ENCODE measurements at places on chromosomes 6 and 20. TPM values are rescaled to one million over a fixed set of nuclear protein-coding genes. Genes with fewer than 3 reads are reported as not detected.

GRCh38 chr6:22322103-22323030, 25.5 kb upstream of the PRL start:
- H3K36me3 ChIP-seq = no peaks in the 10 kb centered on the region
- peak; percentile 29 for DNase-seq
- no peak overlapping the region for H3K27ac ChIP-seq
- no peaks in the 10 kb centered on the region for H3K4me1 ChIP-seq
- no peaks in the 10 kb centered on the region for H3K27me3 ChIP-seq
- H3K4me3 ChIP-seq = no peak overlapping the region

DNA sequence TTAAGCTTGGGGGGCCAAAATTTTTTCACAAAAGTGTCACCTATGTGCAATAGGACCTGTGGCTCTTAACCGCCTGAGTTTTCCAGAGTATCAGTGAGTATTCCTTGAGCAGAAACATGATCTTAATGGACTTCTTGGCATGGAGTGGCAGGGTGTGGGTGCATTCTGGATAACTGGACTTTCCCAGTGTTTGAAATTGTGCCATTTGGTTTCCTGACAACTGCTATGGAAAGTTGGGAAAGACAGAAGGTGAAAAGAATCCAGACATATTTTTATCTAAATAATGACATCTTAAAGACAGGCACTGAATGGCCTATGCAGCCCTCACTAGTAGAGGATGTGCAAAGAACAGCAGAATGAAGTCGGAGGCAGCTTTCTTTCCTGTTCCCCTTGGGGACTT, 34.3 kb upstream of the ADTRP start:
- no peaks in the 10 kb centered on the region for H3K36me3 ChIP-seq
- H3K27me3 ChIP-seq = no peaks in the 10 kb centered on the region
- no peak overlapping the region for H3K4me3 ChIP-seq
- DNase-seq = no peak
- no peaks in the 10 kb centered on the region for H3K4me1 ChIP-seq
- H3K27ac ChIP-seq = no peak overlapping the region

GRCh38 chr20:33401921-33402369, 626 bp upstream of the CDK5RAP1 start:
- no peak overlapping the region for H3K27ac ChIP-seq
- H3K36me3 ChIP-seq = peaks cover 2% of the 10 kb centered on the region
- peak; percentile 26 for DNase-seq
- no peak overlapping the region for H3K4me3 ChIP-seq
- H3K27me3 ChIP-seq = no peaks in the 10 kb centered on the region
- H3K4me1 ChIP-seq = peaks cover 16% of the 10 kb centered on the region

- no peaks in the 10 kb centered on the region for H3K36me3 ChIP-seq
- no peaks in the 10 kb centered on the region for H3K27me3 ChIP-seq
- H3K4me3 ChIP-seq = no peak overlapping the region
- H3K4me1 ChIP-seq = no peaks in the 10 kb centered on the region
- DNase-seq = no peak
Measured at GRCh38 chr6:24072038-24072746, 53.8 kb upstream of the NRSN1 start.

GRCh38 chr6:54291738-54292137, 16.5 kb upstream of the TINAG start:
- H3K36me3 ChIP-seq = no peaks in the 10 kb centered on the region
- no peak overlapping the region for H3K4me3 ChIP-seq
- H3K4me1 ChIP-seq = no peaks in the 10 kb centered on the region
- no peak for DNase-seq
- H3K27ac ChIP-seq = no peak overlapping the region
- no peaks in the 10 kb centered on the region for H3K27me3 ChIP-seq

GRCh38 chr6:77466055-77466450, 2.8 kb upstream of the HTR1B start:
- H3K36me3 ChIP-seq = no peaks in the 10 kb centered on the region
- no peaks in the 10 kb centered on the region for H3K4me1 ChIP-seq
- H3K27ac ChIP-seq = no peak overlapping the region
- peaks cover 60% of the 10 kb centered on the region for H3K27me3 ChIP-seq
- peak; percentile 78 for DNase-seq

- H3K4me3 ChIP-seq = no peak overlapping the region
- H3K27ac ChIP-seq = no peak overlapping the region
- no peak for DNase-seq
- no peaks in the 10 kb centered on the region for H3K27me3 ChIP-seq
- H3K4me1 ChIP-seq = no peaks in the 10 kb centered on the region
Measured at GRCh38 chr6:9979996-9980395, 434.9 kb downstream of the TFAP2A start.

DNA sequence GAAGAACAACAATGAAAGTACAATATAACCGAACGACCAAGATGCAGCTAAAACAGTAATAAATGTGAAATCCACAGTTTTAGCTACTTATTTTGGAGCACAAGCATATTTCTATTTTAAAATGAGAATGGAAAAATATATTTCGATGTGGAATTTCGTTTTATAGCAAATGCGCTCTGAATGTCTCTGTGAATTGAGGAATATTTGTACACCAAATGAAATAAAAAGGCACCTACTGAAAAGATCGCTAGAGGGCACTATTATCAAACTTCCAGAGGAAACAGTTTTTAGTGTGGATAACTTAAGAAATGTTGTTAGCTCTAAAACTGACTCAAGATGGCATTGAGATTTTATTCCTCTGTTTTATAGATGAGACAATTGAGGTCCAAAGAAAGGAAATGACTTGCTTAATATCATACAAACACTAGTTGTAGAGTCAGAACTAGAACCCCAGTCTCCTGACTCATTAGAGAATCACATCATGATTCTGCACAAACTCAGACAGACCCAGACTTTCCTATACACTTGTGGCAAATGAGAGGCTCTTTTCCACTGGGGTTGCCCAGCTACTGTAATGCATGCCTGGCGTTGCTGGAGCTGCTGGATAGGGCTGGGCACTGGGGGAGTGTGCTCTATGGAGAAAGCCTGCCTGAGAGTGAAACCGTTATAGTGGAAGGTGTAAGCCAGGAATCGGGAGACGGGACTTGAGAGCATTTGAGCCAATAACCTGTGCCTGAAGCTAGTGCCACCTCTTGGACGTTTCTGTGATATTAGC, 51.9 kb downstream of the GCLC start:
- H3K36me3 ChIP-seq = no peaks in the 10 kb centered on the region
- no peaks in the 10 kb centered on the region for H3K27me3 ChIP-seq
- no peak overlapping the region for H3K27ac ChIP-seq

DNA sequence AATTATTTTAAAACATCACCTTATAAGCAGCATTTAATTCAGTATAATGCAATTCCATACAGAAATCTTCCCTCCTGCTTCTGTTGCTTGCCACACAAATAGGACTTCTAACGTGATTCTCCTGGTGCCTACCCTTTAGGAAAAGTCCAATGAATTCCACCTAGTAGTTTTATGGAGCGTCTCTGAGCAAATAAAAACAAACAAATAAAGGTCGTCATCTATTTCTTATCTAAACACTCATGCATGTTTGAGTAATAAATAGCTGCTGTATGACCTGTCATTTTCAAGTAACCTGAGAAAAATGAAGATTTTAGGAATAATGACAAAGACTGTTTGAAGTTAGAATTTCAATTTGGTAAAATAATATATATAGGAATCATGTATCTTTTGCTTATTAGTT, 102.7 kb downstream of the BMP5 start:
- no peaks in the 10 kb centered on the region for H3K27me3 ChIP-seq
- peaks cover 23% of the 10 kb centered on the region for H3K36me3 ChIP-seq
- peaks cover 17% of the 10 kb centered on the region for H3K4me1 ChIP-seq
- H3K27ac ChIP-seq = no peak overlapping the region
- H3K4me3 ChIP-seq = no peak overlapping the region
- no peak for DNase-seq

GRCh38 chr6:14200047-14200446, 82.5 kb downstream of the CD83 start:
- DNase-seq = no peak
- no peak overlapping the region for H3K27ac ChIP-seq
- no peak overlapping the region for H3K4me3 ChIP-seq
- H3K36me3 ChIP-seq = no peaks in the 10 kb centered on the region

DNA sequence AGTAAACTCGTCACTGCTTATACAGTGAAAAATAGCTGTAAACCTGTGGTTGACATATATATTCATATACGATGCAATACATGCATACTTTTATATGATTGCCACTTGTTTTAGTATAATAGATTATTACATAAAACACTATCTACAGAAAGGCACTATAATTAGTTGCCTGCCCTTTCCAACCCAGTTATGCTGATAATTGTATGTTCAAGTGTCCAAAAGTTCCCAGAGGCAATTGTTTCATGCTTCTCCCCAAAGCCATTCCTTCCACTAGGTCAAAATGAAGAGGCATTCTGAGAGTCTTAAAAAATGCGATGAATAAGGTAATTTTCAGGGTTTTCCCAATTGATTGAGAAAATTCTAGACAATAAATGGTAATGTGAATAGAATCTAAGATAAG, 434.6 kb downstream of the LMBRD1 start:
- H3K36me3 ChIP-seq = no peaks in the 10 kb centered on the region
- H3K4me1 ChIP-seq = no peaks in the 10 kb centered on the region
- H3K4me3 ChIP-seq = no peak overlapping the region

GRCh38 chr6:82385102-82385501, 21.5 kb downstream of the TPBG start:
- no peak overlapping the region for H3K27ac ChIP-seq
- H3K4me3 ChIP-seq = no peak overlapping the region
- no peak for DNase-seq
- H3K27me3 ChIP-seq = no peaks in the 10 kb centered on the region

- peak; percentile 29 for DNase-seq
- no peak overlapping the region for H3K4me3 ChIP-seq
- H3K27me3 ChIP-seq = no peaks in the 10 kb centered on the region
- no peaks in the 10 kb centered on the region for H3K36me3 ChIP-seq
- H3K27ac ChIP-seq = no peak overlapping the region
Measured at GRCh38 chr6:168616816-168617765, 176.1 kb downstream of the SMOC2 start.

GRCh38 chr20:43985608-43986316, 71.1 kb downstream of the TOX2 start:
- no peaks in the 10 kb centered on the region for H3K27me3 ChIP-seq
- DNase-seq = no peak
- no peak overlapping the region for H3K4me3 ChIP-seq
- no peak overlapping the region for H3K27ac ChIP-seq
- no peaks in the 10 kb centered on the region for H3K36me3 ChIP-seq
- peaks cover 9% of the 10 kb centered on the region for H3K4me1 ChIP-seq

DNA sequence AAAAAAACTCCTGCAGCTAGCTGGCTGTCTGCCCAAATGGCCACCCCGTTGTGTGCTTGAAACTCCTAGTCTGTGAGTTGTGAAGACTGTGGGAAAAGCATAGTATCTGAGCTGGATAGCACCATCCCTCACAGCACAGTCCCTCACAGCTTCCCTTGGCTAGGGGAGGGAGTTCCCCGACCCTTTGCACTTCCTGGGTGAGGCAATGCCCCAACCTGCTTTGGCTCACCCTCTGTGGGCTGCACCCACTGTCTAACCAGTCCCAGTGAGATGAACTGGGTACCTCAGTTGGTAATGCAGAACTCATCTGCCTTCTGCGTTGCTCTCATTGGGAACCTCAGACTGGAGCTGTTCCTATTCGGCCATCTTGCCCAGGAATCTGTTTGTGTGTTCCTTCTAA, 260.6 kb upstream of the STXBP5 start:
- DNase-seq = no peak
- no peaks in the 10 kb centered on the region for H3K36me3 ChIP-seq
- H3K27me3 ChIP-seq = no peaks in the 10 kb centered on the region

DNA sequence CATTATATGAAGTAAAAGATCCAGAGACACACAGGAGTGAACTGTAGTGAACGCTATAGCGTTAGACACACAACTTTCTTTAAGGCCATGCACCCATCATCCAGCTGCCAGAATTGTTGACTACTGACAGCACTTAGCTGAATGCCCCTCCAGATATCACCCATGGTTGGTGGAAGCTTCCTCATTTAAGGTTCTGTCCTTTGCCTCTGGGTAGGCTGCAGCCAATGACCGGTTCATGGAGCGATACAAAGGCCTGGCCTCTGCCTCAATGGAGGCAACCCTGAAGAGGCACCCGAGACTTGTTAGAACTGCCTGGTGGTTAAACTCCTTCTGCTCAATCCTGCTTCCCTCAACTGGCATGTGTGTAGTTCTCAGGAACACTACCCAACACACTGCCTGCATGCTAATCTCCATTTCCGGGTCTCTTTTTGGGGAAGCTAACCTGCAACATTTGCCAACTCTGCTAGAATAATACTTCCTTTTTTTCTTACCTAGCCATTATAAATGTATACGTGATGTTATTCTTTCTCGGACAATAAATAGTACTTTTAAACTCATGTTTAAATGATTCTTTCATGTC, 49.8 kb upstream of the THEMIS start:
- H3K36me3 ChIP-seq = no peaks in the 10 kb centered on the region
- H3K4me1 ChIP-seq = no peaks in the 10 kb centered on the region
- H3K27me3 ChIP-seq = no peaks in the 10 kb centered on the region
- H3K27ac ChIP-seq = no peak overlapping the region
- no peak for DNase-seq

- peaks cover 9% of the 10 kb centered on the region for H3K4me1 ChIP-seq
- peak; percentile 74 for DNase-seq
- H3K27me3 ChIP-seq = no peaks in the 10 kb centered on the region
- H3K4me3 ChIP-seq = no peak overlapping the region
Measured at GRCh38 chr6:90469906-90470305, 117.0 kb downstream of the MAP3K7 start.

DNA sequence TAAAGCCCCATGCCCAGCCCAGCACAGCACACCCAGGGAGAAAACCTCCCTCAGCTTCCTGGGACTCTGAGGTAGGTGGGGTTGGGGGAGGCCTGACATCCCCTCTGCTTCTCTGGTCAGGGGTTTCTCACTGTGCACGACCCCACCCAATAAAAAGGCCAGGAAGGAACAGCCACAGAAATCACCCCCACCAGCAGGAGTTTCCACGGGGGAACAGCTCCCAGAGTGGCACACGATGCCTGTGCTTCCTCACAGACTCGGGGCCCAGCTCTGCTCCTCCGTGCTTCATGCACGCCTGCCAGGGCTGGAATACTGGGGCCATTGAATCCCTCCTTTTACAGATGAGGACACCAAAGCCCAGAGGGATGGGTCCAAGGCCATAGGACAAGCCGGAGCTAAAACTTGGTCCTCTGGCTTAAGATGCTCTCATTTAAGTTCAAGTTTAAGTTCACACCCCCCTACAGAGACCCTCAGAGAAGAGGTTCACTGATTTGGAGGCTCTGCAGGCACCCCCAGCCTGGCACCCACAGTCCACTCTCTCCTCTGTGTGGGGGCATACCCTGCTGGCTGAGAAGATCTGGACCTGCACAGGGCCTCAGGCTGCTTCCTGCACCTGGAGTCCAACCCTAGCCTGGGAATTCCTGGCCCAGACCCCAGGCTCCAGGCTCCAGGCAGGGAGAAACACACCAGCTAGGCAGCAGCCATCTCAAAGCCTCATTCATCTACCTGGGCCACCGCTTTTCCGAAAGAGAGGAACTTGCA, 14.3 kb downstream of the ACSS1 start:
- peaks cover 8% of the 10 kb centered on the region for H3K36me3 ChIP-seq
- H3K27ac ChIP-seq = peak overlapping the region; percentile 78
- peaks cover 52% of the 10 kb centered on the region for H3K4me1 ChIP-seq
- DNase-seq = no peak
- no peaks in the 10 kb centered on the region for H3K27me3 ChIP-seq

NRM gene
- total RNA-seq = 15.9 TPM

WFDC5 gene
- total RNA-seq = not detected

ANKRD60 gene
- total RNA-seq = not detected

CLVS2 gene
- total RNA-seq = 0.20 TPM

NFATC2 gene
- 8.7 TPM for total RNA-seq

IL17A gene
- total RNA-seq = not detected

BIRC7 gene
- not detected for total RNA-seq

GGTLC1 gene
- 28.5 TPM for total RNA-seq

CD40 gene
- 20.4 TPM for total RNA-seq

AIG1 gene
- 25.0 TPM for total RNA-seq

SEMG1 gene
- 0.14 TPM for total RNA-seq

MCUR1 gene
- total RNA-seq = 16.8 TPM

SLC17A5 gene
- 19.2 TPM for total RNA-seq

WDR46 gene
- 48.0 TPM for total RNA-seq

TRAPPC3L gene
- 0.25 TPM for total RNA-seq

Data from lung (tissue), 17 donors.